GM13976 (cell line): ENCODE measurements at places on chromosomes 12 and 14.

DNA sequence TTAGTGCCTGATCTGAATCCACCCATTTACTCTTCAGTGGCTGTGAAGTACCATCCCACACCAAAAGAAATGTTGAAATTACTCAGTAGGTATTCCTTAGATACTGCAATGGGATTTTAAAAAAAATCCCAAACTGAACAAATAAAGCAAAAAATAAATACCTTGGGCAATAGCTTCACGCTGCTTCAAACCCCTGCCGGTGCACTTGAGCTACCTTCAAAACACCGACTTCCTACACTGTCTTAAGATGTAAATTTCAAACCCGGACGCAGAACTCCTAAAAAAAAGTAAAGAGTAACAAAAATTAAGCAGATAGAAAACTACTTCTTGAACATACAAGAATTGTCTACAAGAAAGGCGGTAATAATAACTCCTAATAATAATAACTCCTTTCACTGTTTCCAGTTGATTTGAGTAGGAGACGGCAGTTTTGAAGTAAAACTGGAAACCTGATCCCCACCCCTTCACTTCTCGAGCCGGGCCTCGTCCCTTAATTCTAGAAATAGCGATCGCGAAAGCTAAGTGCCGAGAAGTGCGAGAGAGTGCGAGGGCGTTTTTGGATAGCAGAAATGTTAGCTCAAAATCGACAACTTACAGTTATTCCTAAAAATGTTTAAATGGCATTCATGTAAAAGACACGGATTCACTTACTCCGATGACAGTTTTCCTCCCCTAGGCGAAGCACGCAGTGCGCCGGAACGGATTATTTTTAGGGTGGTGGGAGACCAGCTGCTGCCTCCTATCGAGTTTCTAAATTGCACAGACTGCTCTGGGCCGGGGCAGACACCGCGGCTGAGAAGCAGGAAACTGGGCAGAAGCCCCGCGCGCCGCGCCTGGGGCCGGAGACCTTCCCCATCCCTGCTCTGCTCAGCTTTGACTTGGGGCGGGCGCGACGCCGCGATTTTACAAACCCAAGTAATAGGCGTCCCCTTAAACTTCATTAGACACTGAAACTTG, at the start of gene ABCC9:
TSS of gene ABCC9 (minus strand) at position 878 of the 957 bp plus-strand sequence. CDS start 4,752 bp downstream, outside the sequence.
- no peak for DNase-seq

DNA sequence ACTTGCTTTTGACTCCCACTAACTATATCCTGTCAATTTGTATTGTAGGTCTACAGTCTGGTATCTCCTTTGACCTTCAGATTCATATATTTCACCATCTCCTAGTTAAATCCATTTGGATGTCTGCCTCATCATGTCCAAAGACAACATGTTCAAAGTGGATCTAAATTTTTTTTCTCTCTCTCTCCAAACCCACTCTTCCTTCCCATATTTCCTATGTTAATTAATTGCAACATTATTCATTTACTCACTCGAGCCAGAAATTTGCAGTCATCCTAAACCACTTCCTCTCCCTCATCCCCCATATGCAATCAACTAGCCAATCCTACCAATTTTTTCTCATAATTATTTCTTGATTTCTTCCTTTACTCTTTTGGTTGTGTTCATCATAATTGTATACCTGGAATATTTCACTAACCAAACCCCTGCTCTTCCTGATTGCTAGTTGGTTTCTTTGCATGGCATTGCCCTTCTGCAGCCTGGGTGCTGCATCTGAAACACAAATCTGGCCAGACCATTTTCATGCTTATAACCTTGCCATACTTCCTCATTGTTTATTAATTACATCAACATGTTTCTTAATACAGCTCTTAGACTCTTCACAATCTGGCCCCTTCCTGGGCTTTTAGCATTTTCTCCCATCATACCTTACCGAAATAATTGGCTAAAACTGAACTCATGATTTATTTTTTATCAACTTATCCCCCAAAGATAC, 442.2 kb downstream of the ADAMTS20 start:
- no peak for DNase-seq

DNA sequence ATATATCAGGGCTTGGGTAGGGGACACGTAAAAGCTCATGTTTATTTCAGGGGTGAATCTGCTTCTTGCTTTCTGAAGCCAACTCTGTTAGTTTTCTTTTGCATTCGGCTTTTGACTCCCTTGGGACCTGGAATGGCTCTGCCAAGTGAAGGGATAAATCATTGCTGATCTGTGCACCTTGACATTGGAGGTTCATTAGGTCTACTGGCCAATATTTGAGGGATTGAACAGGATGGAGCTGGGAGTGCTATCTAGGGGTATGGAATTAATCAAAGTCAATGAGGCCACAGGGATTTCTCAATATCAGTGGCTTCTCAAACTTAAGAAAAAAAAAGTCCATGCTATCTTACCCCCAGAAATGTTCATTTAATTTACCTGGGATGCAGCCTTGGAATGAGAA, 203.5 kb upstream of the RMST start:
- no peak for DNase-seq

DNA sequence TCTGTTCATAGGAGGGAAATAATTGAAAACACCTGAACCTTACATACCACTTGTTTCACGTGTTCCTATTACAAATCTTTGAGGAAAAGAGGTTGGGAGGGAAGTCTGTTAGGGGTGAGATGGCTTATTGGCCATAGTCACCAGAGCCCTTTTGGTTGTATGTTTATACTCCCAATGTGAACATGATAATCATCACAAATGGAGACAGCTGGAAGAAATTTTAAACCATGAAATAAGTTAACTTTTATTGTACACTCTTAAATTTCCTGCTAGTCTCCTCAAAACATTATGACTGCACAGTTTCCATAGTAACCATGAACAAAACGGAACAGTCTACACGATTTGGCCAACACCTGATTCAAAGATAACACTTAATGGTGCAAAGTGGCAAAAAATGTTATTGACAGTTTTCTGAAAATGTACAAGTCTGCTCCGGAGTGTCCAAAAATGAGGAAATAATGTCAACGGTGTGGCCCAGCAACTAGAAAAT, 56.9 kb downstream of the LMNTD1 start:
- DNase-seq: no peak
